ENCODE measurements at places on chromosomes 6 and 20.
A peak's percentile ranks its signal among the peaks of the same experiment; 100 is the strongest.

DNA sequence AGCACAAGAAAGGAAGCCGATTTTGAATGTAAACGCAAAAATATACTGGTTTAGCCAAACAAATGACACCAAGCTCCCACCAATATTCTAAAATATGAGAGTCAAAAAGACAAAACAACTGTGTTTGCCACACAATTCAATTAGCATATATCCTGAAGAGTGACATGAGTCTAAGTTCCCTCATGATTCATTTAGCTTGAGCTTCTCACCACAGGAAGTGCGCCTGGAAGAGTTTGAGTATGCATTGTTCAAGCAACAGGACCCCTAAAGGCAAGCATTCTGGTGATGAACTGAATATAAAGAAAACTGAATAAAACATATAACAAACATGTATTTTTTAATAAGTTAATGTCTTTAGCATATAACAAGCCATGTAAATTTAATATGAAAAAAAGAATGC, 115.2 kb upstream of the RUNX2 start:
- no peaks in the 10 kb centered on the region for H3K36me3 ChIP-seq
- H3K4me1 ChIP-seq: no peaks in the 10 kb centered on the region
- H3K27me3 ChIP-seq: no peaks in the 10 kb centered on the region
- no peak overlapping the region for H3K27ac ChIP-seq

DNA sequence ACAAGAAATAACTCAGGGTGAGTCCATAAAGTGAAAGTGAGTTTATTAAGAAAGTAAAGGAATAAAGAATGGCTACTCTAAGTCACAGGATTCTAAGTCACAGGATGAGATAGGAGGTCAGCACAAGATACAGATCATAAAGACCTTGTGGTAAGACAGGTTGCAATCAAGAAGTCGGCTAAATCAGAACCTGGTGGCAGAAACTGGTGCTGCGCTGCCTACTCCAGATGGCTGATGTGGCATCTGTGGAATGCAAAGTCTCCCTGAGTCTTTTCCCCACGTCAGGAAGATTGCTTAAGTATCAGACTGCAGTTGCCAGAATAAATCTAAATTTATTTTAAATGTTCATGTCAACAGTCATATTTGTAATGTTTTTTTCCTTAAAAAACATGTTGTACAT, 10.7 kb upstream of the KCNK15 start:
- no peak overlapping the region for H3K4me3 ChIP-seq
- H3K27ac ChIP-seq: no peak overlapping the region
- H3K27me3 ChIP-seq: no peaks in the 10 kb centered on the region
- no peaks in the 10 kb centered on the region for H3K36me3 ChIP-seq

GRCh38 chr6:43714311-43715055, 26.9 kb upstream of the MRPS18A start:
- H3K27ac ChIP-seq: peak overlapping the region; percentile 53
- no peaks in the 10 kb centered on the region for H3K36me3 ChIP-seq
- H3K4me1 ChIP-seq: peaks cover 22% of the 10 kb centered on the region

GRCh38 chr6:83592770-83593394, 80.5 kb downstream of the PRSS35 start:
- H3K36me3 ChIP-seq: no peaks in the 10 kb centered on the region
- no peak overlapping the region for H3K27ac ChIP-seq
- no peak for DNase-seq
- no peaks in the 10 kb centered on the region for H3K4me1 ChIP-seq
- no peaks in the 10 kb centered on the region for H3K27me3 ChIP-seq

GRCh38 chr6:77669913-77670312, 17.1 kb downstream of the MEI4 start:
- H3K4me3 ChIP-seq: no peak overlapping the region
- no peaks in the 10 kb centered on the region for H3K36me3 ChIP-seq
- H3K4me1 ChIP-seq: no peaks in the 10 kb centered on the region

DNA sequence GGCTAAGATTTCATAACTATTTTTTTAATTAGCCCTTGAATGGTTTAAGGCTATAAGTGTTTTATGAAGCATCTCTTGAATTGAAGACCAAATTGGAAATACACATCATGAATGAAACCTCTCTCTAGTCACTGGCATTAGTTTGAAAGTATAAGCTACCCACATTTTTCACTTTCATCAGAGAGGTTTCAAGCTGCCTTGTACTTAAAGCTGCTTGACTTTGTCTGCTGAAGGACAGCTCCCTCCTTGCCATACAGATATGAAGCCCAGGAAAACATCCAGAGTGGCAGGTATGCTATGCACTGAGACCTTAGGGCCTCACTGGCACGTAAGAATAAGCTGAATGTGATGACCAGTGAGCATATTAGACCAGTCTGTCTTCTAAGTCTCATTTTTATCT, 62.7 kb downstream of the ELOVL2 start:
- H3K27me3 ChIP-seq: no peaks in the 10 kb centered on the region
- no peaks in the 10 kb centered on the region for H3K36me3 ChIP-seq
- no peak for DNase-seq

DNA sequence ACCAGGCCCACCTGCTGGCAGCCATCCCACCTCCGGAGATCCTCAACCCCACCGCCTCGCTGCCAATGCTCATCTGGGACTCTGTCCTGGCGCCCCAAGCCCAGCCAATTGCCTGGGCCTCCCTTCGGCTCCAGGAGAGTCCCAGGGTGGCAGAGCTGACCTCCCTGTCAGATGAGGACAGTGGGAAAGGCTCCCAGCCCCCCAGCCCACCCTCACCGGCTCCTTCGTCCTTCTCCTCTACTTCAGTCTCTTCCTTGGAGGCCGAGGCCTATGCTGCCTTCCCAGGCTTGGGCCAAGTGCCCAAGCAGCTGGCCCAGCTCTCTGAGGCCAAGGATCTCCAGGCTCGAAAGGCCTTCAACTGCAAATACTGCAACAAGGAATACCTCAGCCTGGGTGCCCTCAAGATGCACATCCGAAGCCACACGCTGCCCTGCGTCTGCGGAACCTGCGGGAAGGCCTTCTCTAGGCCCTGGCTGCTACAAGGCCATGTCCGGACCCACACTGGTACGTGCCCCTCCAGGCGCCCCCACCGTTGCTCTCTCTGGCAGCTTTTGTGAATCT, 1.1 kb downstream of the SNAI1 start:
- no peaks in the 10 kb centered on the region for H3K36me3 ChIP-seq
- peak overlapping the region; percentile 68 for H3K27ac ChIP-seq
- no peak for DNase-seq
- H3K4me1 ChIP-seq: peaks cover 37% of the 10 kb centered on the region

DNA sequence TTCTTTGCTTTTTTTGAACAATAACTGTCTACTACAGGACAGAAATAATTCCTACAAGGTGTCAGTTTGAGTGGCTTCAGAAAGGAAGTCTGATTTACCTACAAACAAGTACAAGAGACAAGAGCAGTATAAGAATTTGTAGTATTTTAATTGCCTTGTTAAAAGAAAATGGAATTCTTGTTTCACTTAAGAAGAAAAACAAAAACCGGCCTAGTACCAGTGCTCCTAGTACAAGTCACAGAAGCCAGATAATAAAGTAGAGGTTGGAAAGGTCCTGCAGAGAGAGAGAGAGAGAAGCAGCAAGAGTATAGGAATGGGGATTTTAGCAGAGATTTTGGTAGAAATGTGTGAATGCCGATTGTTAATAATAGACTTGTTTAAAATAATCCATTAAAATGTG, 6.4 kb downstream of the TAB2 start:
- no peaks in the 10 kb centered on the region for H3K36me3 ChIP-seq
- H3K4me1 ChIP-seq: peaks cover 99% of the 10 kb centered on the region
- H3K4me3 ChIP-seq: no peak overlapping the region
- H3K27me3 ChIP-seq: no peaks in the 10 kb centered on the region

DNA sequence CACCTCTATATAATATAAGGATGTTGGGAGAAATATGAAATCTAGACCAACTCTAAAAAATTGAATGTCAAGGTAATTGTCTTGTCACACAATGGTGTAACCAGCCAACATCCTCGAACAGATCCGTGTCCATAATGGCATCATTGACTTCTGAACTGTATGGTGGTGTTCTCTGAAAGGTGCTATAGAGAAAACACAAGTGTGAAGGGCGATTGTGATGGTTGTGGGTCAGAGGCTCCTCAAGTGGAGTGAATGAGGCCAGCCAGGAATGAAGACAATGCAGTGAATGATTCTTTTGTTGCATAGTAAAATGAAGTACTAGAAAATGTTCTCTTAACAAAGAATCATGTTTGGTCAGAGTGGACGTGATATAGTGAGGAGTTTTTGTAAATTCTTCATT, 58.3 kb downstream of the CARMIL1 start:
- peaks cover 20% of the 10 kb centered on the region for H3K4me1 ChIP-seq
- peak overlapping the region; percentile 32 for H3K27ac ChIP-seq
- no peak for DNase-seq
- no peak overlapping the region for H3K4me3 ChIP-seq
- H3K27me3 ChIP-seq: no peaks in the 10 kb centered on the region

GRCh38 chr6:55778705-55779104, 96.7 kb downstream of the BMP5 start:
- H3K27me3 ChIP-seq: no peaks in the 10 kb centered on the region
- H3K27ac ChIP-seq: no peak overlapping the region
- peaks cover 9% of the 10 kb centered on the region for H3K4me1 ChIP-seq
- H3K36me3 ChIP-seq: no peaks in the 10 kb centered on the region
- H3K4me3 ChIP-seq: no peak overlapping the region

DNA sequence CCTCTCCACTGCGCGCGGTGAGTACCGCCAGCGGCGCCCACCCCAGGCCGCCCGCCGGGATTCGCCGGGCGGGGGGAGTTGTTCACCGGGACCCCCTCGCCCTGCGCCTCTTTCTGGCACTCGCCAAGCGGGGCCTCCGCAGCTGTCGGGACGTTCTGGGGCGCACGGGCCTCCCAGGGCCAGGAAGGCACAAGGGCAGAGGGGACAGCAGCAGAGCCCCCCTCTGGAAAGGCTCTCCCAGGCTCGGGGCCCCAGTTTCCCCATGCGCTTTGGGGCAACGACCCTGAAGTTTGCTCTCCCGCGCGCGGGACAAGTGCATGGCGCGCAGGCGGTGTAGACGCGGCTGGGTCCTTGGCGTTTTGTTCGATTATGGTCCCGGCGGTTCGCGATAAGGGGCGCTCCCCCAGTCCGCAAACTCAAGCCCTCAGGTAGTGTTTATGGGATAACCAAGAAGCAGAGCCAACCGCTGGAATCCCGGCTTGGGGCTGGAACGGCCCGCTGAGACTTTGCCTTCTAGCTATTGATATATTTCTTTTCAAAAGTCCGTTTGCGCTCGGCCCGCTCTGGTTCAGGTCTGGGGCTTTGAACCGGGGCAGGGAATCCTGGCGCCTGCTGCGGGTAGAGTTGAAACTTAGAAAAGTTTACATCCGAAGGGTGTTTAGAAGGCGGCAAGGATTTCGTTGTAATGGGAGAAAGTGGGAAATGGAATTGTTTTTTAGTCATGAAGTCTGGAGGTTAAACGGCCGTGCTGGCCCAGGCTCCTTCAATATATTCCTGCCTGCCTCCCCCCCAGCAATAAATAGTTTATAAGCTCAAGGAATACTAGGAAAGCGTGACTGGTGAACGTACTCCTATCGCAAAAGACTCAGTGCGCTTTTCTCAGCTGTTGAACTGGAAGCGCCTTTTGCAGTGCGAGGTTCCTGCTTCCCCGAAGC, 595 bp downstream of the EYA2 start:
- peaks cover 62% of the 10 kb centered on the region for H3K27me3 ChIP-seq
- peak; percentile 55 for DNase-seq
- peaks cover 21% of the 10 kb centered on the region for H3K4me1 ChIP-seq
- H3K27ac ChIP-seq: no peak overlapping the region

DNA sequence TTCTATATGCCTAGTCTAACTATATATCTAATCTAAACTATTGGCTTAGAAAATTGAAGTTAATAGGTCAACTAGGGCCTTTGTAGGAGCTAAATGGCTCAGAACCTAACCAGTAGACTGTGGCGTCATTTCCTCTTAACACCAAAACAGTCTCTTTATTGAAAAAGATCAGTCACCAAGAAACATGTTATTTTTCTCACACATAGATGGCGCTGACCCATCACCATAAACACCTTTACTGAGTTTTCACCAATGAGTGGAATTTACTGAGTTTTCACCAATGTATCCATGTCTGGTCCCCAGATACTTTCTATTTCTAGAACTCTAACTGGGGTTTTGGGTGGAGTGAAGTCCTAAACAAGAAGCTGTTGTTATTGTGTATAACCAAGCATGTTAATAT, 636.0 kb downstream of the BCKDHB start:
- H3K27me3 ChIP-seq: no peaks in the 10 kb centered on the region
- DNase-seq: peak; percentile 43
- no peaks in the 10 kb centered on the region for H3K36me3 ChIP-seq
- no peak overlapping the region for H3K27ac ChIP-seq
- H3K4me1 ChIP-seq: no peaks in the 10 kb centered on the region

- peaks cover 25% of the 10 kb centered on the region for H3K4me1 ChIP-seq
- no peak for DNase-seq
- peaks cover 45% of the 10 kb centered on the region for H3K36me3 ChIP-seq
- no peak overlapping the region for H3K27ac ChIP-seq
Measured at GRCh38 chr6:52502306-52503029, 74.4 kb downstream of the TRAM2 start.

- no peak overlapping the region for H3K27ac ChIP-seq
- no peaks in the 10 kb centered on the region for H3K4me1 ChIP-seq
- H3K4me3 ChIP-seq: no peak overlapping the region
- no peak for DNase-seq
- H3K27me3 ChIP-seq: no peaks in the 10 kb centered on the region
Measured at GRCh38 chr6:170490259-170490658, 62.8 kb downstream of the PSMB1 start.

GRCh38 chr6:131825946-131826345, 18.1 kb downstream of the ENPP1 start:
- H3K4me3 ChIP-seq: no peak overlapping the region
- no peaks in the 10 kb centered on the region for H3K36me3 ChIP-seq
- no peak overlapping the region for H3K27ac ChIP-seq

- no peaks in the 10 kb centered on the region for H3K27me3 ChIP-seq
- peak overlapping the region; percentile 95 for H3K27ac ChIP-seq
- H3K4me1 ChIP-seq: peaks cover 30% of the 10 kb centered on the region
- H3K4me3 ChIP-seq: peak overlapping the region; percentile 53
Measured at GRCh38 chr6:29976253-29976587, 33.9 kb downstream of the HLA-A start.

DNA sequence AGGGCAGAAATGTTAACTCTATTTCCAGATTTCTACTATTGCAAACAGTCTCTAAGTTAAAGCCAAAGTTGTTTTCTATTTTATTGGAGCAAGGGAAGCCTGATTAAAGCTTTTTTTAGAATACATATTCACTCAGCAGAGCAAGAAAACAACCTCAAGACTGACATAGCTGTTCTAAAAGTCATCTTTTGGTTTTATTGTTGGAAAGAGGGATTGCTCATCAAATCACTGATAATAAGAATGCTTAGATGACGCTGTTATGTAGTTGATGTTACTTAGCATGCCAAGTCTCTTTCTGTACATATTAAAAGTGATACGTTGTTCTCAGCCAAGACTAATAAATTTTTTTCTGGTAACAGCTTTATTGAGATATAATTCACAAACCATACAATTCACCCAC, 172.6 kb upstream of the LAMA2 start:
- no peak for DNase-seq
- no peaks in the 10 kb centered on the region for H3K4me1 ChIP-seq
- no peak overlapping the region for H3K27ac ChIP-seq
- H3K36me3 ChIP-seq: no peaks in the 10 kb centered on the region
- H3K27me3 ChIP-seq: no peaks in the 10 kb centered on the region

Measured in stomach (tissue), 19 donors.